Aortic smooth muscle cell (primary cell): ENCODE measurements at places on chromosomes 3 and 15. TPM values are rescaled to one million over a fixed set of nuclear protein-coding genes. Genes with fewer than 3 reads are reported as not detected.

Gene SMCO1
- not detected in 2 replicates for total RNA-seq

Gene CD86
- under 0.01 TPM in 1 of 2 replicates, not detected in the other for total RNA-seq

Gene SNX4
- total RNA-seq, result 35.0 and 49.7 TPM in 2 replicates

Gene ATP8B4
- 0.75 and 1.5 TPM in 2 replicates for total RNA-seq

Gene UNC13C
- total RNA-seq, result 0.56 TPM in 1 of 2 replicates, not detected in the other

Gene RSRC1
- 45.6 and 47.1 TPM in 2 replicates for total RNA-seq

Gene TMEM108
- not detected in 2 replicates for total RNA-seq

Gene SNTN
- total RNA-seq, result not detected in 2 replicates

Gene ARL14
- 0.06 and 0.13 TPM in 2 replicates for total RNA-seq

Gene WDR93
- total RNA-seq, result under 0.01 and 0.06 TPM in 2 replicates

Gene OR5K2
- total RNA-seq, result not detected in 2 replicates

Gene CHL1
- total RNA-seq, result not detected in 2 replicates

Gene DGKG
- total RNA-seq, result 0.81 and 0.92 TPM in 2 replicates

Gene FRMD5
- total RNA-seq, result 12.2 and 14.2 TPM in 2 replicates

Gene IP6K1
- total RNA-seq, result 32.8 and 34.2 TPM in 2 replicates

Gene LHFPL4
- total RNA-seq, result not detected in 2 replicates

Gene IMPG2
- total RNA-seq, result 0.44 and 0.53 TPM in 2 replicates

Gene TMCO5A
- total RNA-seq, result not detected in 2 replicates

Gene ESYT3
- 0.12 and 0.26 TPM in 2 replicates for total RNA-seq

Gene DNAH12
- under 0.01 and 0.12 TPM in 2 replicates for total RNA-seq

Gene PLA2G4E
- not detected in 2 replicates for total RNA-seq

Gene PEX5L
- total RNA-seq, result 0.26 TPM in 1 of 2 replicates, not detected in the other

Gene LRRN1
- total RNA-seq, result 0.06 TPM in 1 of 2 replicates, not detected in the other

Gene PPP1R14D
- not detected in 2 replicates for total RNA-seq

Gene CCR3
- total RNA-seq, result not detected in 2 replicates

Gene UBAP1L
- total RNA-seq, result 1.2 TPM in 2 replicates

Gene ZMYND10
- 1.9 and 2.8 TPM in 2 replicates for total RNA-seq

Gene EHHADH
- 5.0 and 5.3 TPM in 2 replicates for total RNA-seq

Gene SHISA5
- 119 and 120 TPM in 2 replicates for total RNA-seq

Gene PROK2
- total RNA-seq, result not detected in 2 replicates

Gene AP4E1
- total RNA-seq, result 11.3 and 11.4 TPM in 2 replicates

Gene GRAMD1C
- 12.6 and 21.1 TPM in 2 replicates for total RNA-seq

Gene SPRED1
- 64.2 and 71.7 TPM in 2 replicates for total RNA-seq

Gene CPB1
- not detected in 2 replicates for total RNA-seq

Gene ZIC1
- total RNA-seq, result under 0.01 TPM in 1 of 2 replicates, not detected in the other
